ENCODE measurements at places on chromosomes 2 and 18. TPM values are rescaled to one million over a fixed set of nuclear protein-coding genes. Genes with fewer than 3 reads are reported as not detected.

Gene FBXO41
- 1.5 TPM for polyA plus RNA-seq

Gene KCNS3
- polyA plus RNA-seq = 1.9 TPM

Gene LPIN1
- polyA plus RNA-seq = 50.6 TPM

Gene ABCB11
- polyA plus RNA-seq = 0.59 TPM

Gene SCYGR2
- not detected for polyA plus RNA-seq

Gene KLHL41
- 1.5 TPM for polyA plus RNA-seq

Gene TNFRSF11A
- polyA plus RNA-seq = 0.60 TPM

Gene MYL12B
- 153 TPM for polyA plus RNA-seq

Gene MYCN
- polyA plus RNA-seq = 0.17 TPM

Gene TMEM17
- 1.4 TPM for polyA plus RNA-seq

Gene DSG4
- 0.01 TPM for polyA plus RNA-seq

Gene TMEM185B
- 19.0 TPM for polyA plus RNA-seq

Measured in adipose tissue (tissue), 3 donors.